Stimulated activated CD4-positive, alpha-beta T cell treated with anti-CD3 and anti-CD28 coated beads, Interleukin-4, amount 100 ng/mL, for 48 hours (primary cell): ENCODE measurements at places on chromosomes 11 and 22.

- no peak for DNase-seq
Observed at GRCh38 chr11:125451400-125452124, 44.5 kb downstream of the FEZ1 start.

- DNase-seq = no peak
Observed at GRCh38 chr11:3340025-3340424, 38.9 kb downstream of the ZNF195 start.

GRCh38 chr11:78030429-78031325 is 7.6 kb upstream of the KCTD14 start:
- DNase-seq = no peak

- no peak for DNase-seq
Observed at GRCh38 chr11:2724104-2724503, 24.3 kb upstream of the KCNQ1OT1 start.

- no peak for DNase-seq
Observed at GRCh38 chr22:25497181-25497641, 67.3 kb upstream of the GRK3 start.

- DNase-seq = no peak
Observed at GRCh38 chr22:42256930-42257329, 13.5 kb downstream of the TCF20 start.

DNA sequence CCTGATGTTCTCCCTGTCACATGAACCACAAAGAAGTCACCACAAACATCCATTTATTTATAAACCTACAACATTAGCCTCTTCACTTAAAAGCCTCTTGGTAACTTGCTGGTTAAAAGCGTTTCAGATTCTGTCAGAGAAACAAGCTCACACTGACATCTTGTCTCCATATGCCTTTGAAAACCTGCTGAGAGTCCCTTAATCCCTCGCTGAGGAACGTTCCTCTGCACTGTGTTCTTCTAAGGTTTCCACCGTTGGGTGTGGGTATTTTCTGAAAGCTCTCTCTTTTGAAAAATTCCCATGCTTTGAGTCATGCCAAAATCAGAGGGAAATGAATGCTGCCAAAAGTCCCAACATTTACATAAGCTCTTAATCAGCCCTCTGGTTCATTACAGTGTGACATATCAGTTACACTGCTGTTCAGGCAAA is 149.8 kb downstream of the CCDC34 start:
- DNase-seq = no peak

DNA sequence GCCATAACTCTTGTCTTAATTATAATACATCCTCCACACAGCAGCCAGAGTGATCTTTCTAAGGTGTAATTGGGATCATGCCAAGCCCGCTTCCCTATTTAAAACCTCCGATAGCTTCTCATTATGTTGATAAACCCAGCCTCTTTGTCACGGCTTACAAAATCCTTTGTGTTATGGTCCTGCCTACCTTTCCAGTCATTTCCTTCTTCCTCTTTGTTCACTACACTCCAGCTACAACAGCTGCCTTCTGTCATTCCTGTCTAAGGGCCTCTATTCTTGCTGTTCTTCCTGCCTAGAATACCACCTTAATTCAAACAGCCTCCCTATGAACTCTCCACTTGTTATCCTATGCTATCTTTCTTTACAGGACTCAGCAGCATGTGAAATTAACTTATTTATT is 70.6 kb upstream of the CAPRIN1 start:
- DNase-seq = no peak

DNA sequence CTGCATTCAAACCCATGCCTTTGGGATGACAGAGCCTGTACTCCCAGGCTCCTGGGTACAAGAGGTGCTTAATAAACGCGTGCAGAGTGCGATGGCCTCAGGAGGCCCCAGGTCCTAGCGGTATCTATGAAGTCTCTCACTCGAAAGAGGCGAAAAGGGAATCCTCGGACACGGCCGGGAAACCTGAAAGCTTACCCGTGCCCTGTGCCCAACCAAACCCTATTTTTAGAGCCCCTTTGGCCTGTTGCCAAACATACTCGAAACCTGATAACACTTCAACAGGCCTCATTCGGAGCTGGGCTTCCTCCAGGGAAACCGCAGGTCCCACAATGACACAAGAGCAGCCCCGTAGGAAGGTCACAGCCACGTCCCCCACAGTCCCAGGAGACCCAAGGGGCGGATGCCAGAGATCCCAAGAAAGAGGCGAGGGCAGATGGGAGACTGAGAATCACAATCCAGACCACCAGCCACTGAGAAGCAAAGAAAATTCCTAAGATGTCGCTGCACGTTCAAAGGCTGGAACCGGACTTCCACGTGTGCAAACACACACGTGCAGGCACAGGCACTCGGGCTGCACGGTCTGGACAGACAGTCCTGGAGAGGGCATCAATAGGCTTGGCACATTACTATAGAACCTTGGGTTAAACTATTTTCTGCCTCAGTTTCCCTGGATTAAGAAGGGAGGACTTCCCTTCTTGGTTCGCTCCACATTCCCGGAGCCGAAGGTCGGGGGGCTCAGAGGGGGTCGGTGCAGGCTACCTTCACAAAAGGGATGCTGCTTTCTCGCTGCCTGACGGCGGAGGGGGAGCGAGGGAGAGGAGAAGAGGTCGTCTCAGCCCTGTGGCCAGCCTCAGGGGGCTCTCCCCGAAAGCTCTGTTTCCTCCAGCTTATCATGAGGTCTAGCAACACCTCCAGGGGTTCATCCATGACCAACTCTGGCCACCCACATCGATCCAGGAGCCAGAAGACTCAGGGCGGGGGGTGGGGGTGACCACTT is 8.2 kb downstream of the PDGFB start:
- DNase-seq = no peak

DNA sequence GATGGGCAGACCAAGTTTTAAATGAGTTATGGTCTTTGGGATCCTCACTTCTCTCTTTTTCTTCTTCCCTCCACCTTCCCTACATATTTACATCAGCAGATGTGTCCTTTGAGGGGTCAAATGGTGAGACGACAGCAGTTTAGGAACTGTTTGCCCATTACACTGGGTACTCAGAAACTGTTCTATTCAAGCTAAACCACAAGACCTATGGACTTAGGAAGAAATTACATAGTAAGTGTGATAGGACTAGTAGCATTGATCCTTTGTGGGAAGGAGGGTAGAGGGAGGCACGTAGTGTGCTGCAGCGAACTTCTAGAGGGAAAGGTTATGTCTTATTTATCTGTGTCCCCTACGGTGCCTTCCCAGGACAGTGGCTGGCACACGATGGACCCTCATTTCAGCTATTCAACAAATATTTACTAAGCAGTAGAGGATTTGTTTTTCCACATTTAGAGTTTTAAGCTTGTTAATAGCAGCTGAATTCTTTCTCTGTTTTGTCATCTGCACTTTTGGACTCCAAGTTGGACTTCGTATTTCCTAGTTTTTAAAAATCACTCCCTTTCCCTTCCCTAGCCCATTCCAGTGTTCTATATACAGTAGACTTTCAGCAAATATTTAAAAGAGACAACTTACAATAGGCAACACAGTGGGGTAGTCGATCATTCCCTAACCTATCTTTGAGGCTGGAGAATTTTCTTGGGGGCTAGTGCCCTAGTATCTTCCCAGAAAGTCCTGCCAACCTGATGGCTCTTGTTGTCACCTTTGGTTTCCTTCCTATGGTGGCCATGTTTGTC is 13.9 kb downstream of the FZD4 start:
- no peak for DNase-seq

GRCh38 chr11:70128435-70128906 is 50.4 kb downstream of the ANO1 start:
- no peak for DNase-seq

- no peak for DNase-seq
Observed at GRCh38 chr11:68792400-68792966, 41.2 kb upstream of the TESMIN start.

DNA sequence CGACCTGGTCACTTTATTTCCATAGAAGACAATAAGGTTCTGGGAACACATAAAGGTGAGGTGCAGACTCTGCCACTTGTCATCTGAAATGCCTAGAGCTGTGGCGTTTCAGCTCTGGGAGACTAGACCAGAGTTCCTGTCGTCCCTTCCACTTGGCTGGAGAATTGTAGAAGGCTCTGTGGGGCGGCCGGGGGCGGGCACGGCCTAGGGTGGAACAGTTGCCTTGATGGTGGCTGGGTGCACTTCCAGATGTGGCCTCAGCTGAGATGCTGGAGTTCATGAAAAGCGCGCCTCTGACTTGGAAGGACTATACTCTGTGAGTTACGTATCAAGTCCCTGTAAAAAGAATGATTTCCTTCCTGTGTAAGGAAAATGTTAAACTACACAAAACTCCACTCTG is 16.8 kb downstream of the TRMU start:
- DNase-seq = no peak

DNA sequence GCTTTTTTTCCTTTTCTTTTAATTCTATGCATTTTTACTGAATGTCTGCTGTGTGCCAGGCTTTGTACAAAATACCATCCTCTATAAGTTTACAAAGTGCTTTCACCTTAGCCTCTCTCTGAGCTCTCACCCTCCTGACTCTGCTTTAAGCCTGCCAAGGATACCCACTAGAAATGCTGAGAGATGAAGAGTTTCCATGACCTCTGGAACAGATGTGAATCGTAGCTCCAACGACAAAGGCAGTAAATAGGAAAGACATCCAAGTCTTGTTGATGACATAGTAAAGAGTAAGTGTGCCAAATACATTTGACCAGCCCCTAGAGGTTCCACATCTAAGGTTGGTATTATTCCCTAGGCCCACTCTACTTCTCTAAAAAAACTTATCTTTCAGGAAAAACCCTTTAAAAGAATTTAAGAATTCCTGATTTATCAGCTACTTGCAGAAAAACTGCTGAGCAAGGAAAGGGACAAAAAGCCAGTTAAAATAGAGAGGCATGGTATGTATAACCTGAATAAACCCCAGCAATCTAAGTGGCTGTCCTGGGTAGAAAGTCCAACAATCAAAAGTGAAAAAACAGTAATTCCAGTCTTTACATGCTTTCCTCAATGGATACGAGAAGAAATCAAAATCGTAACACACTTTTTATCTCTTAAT is 45.4 kb downstream of the GAB2 start:
- DNase-seq = no peak

DNA sequence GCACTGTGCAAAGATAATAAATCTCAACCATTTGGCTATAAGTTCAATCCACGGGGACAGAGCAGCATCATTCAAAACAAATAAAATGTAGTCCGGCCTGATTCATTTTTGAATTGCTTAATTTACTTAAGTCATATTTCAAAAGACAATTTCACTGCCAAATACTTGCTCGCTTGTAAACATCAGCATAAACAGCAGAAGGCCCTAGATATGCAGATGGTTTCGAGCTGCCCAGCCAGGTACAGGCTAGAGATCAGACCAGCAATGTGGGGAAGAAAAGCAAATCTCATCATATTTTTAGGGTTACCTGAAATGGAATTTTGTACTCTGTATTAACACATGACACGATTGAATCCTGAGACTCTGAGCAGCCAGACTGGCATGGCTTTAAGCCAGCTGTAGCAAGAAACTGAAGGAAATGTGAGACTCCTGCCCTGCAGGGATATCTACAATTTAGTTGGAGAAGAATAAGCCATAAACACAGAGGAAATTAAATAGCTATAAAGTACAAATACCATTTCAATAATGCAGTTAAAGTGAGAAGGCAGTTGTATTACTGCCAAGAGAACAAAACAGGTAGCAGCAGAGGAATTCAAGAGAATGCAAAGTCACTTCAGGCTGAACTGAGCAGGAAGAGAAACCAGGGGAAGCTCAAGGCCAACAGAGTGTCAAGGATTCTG is 440.3 kb downstream of the ETS1 start:
- DNase-seq = no peak

- no peak for DNase-seq
Observed at GRCh38 chr11:62012832-62013461, 45.5 kb upstream of the FTH1 start.

DNA sequence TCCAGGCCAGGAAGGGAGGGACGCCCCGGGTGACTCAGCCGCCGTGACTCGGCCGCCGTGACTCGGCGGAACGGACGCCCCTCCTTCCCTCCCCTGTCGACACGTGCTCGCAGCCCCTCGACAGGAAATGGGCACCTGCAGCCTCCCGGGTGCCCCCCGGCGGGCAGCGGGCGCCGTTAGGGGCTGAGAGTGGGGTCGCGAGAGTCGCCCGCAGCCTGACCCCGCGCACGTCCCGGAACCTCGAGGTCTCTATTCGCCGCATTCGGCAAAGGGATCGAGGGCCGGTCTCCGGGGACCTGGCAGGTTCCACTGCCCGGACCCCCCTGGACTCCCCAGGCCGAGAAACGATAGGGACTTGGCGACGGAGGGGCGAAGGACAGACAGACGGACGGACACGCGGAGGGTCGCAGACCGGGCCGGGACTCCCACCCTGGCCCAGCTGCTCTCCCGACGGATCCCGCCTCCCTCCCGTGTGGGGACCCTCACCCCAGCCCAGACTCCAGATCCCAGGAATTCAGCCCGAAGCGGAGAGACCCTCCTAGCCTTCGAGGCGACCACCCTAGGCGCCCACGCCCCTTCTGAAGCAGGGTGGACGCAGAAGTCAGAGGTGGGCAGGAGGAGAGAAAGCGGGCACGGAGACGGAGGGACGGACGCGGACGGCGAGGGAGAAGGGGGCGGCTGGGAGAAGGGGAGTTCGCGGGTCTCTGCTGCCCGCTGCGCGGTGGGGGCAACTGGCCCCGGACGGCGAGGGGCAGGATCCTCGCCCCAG is 648 bp downstream of the FOSL1 start:
- DNase-seq = peak; percentile 73

DNA sequence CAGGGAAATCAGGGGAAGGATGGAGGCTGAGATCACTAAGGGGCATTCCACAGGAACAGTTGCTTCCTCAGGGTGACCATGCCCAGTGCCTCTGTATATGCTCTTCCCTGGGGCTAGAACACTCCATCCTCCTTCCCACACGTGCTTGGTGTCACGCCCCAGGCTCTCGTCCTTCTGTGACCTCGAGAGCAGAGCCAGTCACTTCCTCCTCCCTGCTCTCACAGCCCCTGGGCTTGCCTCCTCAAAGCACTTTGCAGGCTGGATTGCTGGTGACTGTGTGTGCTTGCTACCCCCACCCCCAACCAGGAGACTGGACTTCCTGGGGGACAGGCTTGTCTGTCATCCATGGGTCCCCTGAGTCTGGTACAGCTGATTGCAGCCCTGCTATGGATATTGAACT is 56.5 kb upstream of the AMPD3 start:
- no peak for DNase-seq

DNA sequence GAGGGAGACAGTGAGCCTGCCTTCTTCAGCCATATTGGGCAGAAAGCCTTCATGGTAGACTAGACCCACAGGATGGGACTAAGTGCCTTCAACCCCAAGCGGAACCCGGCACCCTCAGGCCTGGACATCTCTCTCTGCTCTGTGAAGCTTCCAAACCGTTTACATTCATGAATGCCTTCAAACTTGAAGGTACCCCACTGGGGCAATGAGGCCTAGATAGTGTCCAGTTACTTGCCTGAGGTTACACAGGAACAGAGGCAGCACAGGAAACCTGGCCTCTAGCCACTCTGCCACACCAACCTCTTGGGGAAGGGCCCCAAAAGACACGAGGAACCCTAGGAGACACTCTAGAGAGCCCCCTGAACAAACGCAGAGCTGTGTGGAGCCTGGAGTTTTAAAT is 14.5 kb upstream of the CYP2R1 start:
- DNase-seq = no peak

- DNase-seq = no peak
Observed at GRCh38 chr22:41290262-41291221, 4.6 kb upstream of the RANGAP1 start.
